ENCODE measurements at places on chromosomes 7 and 10.

DNA sequence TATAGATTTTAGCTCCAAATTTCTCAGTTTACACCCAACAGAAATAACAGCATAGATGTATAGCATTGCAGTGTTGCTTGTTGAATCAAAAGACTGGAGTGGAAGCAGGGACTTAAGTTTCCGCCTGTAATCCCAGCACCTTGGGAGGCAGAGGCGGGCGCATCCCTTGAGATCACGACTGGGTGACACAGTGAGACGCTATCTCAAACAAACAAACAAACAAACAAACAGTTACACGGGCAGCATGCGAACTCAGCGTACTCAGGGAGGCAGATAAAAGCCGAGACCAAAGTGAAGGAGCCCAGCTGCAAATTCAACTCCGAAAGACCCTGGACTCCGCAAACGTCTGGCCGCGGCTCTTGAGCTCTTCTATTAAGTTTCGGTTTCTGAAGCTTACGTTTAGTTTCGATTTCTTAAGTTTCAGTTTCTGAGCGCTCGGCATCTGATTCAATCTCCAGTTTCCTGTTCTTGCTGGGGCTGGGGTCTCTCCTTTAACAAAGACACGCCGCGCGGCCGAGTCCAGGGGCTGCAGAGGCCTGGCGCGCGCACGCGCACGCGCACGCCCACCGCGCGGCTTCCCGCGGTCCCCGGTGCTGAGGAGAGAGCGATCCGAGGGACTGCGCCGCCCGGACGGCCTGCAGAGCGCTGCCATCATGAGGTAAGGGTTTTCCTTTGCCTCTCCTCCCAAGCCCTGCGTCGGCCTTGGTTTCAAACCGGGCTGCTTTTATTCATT is at the start of gene IFIT5:
TSS of gene IFIT5 (plus strand) at position 423 of the 733 bp plus-strand sequence. CDS start at position 654, 231 bp downstream.
- peak; percentile 59 for DNase-seq

GRCh38 chr10:32788359-32788758 is 169.7 kb downstream of the ITGB1 start:
- no peak for DNase-seq

- DNase-seq: no peak
Observed at GRCh38 chr7:142595816-142596516, 153.3 kb upstream of the PRSS1 start.

DNA sequence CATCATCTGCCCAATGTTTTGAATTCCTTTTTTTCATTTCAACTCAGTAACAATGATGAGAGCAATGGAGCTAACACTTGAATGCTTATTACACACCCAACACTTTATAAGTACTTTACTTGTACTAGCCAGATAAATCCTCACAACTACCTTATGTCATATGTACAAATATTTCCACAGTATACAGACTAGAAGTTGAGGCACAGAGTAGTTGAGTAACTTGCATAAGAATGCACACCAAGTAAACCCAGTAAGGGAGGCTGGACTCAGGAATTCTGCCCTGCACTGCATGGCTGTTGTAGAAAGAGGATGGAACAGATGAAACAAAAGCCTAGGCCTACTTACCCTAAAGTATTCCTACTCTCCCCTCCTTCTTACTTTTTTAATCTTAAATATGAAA is 15.8 kb downstream of the DPY19L1 start:
- DNase-seq: no peak

GRCh38 chr7:64651203-64651602 is 14.7 kb upstream of the ZNF107 start:
- no peak for DNase-seq

GRCh38 chr10:31820096-31820495 is 108.5 kb downstream of the ARHGAP12 start:
- DNase-seq: no peak

All from stimulated activated CD4-positive, alpha-beta T cell treated with anti-CD3 and anti-CD28 coated beads, Interleukin-2, amount 100 ng/mL, for 4 hours (primary cell).